ENCODE measurements at places on chromosomes 3 and 15.

GRCh38 chr15:74201710-74202420 is 722 bp downstream of the STRA6 start:
- no peak for DNase-seq

DNA sequence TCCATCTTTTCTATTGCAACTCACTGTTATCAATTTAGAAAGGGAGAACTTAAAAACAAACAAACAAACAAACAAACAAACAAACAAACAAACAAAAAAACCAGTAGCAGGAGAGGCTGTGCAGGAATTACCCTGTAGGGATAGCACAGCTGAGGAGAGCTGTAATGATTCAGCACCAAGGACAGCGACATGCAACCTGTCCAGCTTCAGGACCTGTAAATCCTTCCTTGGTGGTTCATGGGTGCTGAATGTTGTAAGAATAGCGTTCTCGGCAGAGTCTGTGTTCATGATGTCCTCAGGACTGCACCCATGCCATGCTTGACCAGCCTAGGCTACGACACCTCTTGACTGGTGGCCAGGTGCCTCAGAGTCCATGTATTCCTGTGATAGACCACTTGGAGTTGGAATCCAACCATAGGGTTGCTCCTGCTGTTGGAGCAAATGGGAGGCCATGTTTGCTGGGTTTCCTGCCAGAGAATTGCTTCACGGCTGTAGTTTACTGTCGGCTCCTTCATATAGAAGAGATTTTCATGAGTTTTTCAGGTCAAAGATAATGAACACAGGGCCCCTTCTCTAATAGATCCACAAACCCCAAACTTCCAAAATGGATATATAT is 65.9 kb downstream of the CACNA2D3 start:
- DNase-seq, result no peak

DNA sequence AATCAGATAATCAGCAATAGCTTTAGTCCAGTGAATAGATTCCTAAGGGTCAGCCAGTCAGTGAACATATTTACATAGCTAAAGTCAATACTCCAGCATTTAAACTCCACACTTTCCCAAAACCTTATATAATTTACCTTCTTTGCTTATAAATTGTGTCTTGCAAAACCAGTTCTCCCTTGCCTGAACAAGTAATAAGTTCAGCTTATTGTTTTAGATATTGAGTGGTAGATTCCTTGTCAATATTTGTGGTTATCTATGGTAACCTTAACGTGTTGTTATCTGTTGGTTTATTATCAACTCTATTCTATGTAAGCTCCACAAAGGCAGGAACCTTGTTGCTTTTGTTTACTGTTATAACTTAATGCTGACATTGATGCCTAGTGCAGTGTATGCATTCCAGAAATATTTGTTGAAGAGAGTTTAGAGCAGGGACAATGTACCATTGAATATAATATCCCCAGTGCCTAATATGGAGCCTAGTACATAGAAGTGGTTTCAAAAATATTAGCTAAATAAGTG is 24.0 kb downstream of the PLSCR5 start:
- no peak for DNase-seq

GRCh38 chr3:17808994-17809393 is 66.6 kb upstream of the TBC1D5 start:
- no peak for DNase-seq

- DNase-seq, result no peak
Observed at GRCh38 chr3:187288131-187288854, 3.2 kb downstream of the MASP1 start.

DNA sequence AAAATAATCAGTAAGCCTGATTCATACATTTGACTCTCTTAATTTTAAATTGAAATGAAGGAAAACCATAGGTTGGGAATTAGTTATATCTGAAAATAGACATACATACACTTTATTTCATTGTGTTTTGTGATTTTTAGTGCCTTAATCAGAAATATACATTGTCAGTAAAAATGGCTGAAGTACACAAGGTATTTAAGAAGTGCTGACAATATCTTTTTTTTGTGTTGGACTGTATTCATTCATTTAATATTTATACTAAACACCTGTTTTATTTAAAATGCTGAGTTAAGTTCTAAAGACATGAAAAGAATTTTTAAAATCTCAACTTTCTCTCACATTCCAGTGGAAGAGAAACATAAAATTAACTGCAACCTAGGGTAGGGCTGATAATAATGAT is 413.3 kb downstream of the PLCL2 start:
- no peak for DNase-seq

Measured in CD4-positive, alpha-beta T cell treated with Interleukin-4 for 1 hour (primary cell).